ENCODE measurements at places on chromosomes 16 and 17.

DNA sequence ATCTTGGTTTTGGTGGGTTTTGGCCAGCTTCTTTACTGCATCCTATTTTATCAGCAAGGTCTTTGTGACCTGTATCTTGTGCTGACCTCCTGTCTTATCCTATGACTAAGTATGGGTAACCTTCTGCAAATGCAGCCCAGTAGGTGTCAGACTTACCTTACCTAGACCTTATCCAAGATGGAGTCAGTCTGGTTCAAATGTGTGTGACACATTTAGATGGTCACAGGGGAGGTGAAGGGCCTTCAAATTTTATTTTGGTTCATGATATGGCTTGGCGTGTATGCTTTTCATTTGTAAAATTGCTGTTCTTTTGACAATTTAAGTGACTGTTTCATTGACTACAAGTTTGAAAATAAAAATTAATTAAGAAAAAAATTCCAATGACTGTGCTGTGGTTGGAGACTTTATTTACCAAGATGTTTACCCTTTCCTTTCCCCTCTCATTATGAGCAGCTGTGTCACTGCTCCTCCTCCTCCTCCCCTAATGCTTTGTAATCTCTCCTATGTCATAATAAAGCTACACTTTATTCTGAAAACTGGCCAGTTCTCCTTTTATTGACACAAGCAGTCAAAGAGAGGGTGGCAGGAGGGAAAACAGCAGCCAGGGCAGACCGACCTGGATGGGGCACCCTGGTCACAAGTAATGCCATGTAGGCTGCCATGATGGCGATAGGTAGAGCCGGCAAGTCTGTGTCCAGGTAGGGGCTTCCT, 49.4 kb downstream of the TNFRSF13B start:
- no peak for DNase-seq

GRCh38 chr16:66220702-66221101, 145.8 kb upstream of the CDH5 start:
- DNase-seq, result no peak

GRCh38 chr17:3472137-3472536, 518 bp upstream of the SPATA22 start:
- no peak for DNase-seq

DNA sequence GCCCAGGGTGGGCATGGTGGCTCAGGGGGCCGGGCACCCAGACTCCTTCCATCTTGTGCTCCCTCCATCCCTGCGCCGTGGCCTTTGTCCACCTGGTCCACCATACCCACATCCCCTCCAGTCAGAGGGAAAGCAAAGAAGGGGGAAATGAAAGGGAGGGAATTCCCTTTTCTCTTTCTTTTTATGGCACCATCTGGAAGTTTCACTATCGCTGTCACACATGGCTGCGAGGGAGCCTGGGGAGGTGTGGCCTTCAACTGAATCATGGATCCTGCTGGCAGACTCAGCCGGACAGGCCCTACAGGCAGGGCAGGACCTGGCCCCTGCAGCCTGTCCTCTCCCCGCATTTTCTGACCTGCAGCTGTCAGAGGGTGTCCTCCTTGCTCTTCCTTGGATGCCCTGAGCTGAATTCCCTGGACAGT, 6.2 kb downstream of the SLC12A3 start:
- no peak for DNase-seq

DNA sequence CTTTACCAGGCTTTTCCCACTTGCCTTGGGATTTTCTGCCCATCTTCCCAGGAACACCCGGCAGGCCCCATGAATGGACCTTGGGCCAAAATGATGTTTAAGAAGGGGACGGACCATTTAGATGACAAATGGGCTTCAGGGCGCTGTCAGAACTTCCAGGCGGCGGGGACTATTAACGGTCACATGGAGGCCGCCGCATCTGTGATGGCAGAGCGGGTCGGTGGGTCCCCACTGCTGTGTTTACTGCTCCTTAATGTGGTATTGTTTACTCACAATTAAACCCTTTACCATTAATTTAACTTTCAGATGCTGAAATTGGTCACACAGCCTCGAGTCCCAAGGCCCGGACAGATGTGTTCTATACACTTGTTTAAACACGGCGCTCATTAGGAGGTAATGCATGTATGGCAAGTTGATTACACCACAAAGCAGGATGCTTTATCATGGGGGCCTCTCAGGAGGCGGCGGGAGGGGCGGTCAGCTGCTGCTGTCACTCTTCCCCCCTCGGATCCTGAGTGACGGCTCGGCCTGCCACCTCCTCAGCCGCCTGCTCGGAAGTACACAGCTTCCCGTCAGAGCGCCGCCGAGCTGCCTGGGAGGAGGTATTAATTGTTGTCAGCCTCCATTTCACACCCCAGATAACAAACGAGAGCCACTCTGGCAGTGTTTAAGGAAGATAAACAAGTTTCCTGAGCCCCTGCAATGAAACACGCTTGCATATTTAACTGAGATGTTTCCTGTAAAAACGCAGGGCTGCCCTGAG, 83.9 kb upstream of the IRX3 start:
- DNase-seq, result no peak

DNA sequence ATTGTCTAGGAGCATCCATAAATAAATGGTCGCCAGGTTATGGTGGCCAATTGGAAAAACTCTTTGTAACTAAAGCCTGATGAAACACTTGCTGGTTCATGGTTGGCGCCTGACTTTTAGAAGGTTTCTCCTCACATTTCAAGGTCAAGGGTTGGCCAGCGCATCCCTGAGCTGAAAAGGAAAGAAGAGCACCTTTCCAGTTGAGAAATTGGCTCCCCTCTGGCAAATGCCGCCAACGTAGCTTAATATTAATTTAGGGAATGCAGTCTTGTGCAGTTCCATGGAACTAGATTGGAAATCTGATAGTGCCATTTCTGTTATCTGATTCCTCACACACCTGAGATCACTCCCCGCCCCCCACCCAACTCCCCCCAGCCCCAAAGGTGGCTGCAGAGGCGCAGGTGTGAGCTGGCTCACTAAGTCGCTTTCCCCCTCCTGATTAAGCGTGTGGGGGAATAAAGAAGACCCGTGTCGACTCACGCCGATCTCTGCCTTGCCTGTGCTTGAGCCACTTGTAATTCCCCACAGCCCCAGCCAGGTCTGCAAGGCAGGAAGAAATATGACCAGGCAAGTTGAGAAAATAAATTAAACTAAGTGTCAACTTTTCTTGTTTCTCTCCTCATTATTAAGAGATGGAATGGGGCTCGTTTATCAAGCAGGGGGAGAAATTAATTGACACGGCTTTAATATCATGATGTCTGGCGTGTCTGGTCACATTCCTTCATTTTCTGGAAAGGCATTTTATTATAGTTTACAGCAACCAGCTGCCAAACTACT, 157.7 kb downstream of the CCDC182 start:
- DNase-seq, result no peak

DNA sequence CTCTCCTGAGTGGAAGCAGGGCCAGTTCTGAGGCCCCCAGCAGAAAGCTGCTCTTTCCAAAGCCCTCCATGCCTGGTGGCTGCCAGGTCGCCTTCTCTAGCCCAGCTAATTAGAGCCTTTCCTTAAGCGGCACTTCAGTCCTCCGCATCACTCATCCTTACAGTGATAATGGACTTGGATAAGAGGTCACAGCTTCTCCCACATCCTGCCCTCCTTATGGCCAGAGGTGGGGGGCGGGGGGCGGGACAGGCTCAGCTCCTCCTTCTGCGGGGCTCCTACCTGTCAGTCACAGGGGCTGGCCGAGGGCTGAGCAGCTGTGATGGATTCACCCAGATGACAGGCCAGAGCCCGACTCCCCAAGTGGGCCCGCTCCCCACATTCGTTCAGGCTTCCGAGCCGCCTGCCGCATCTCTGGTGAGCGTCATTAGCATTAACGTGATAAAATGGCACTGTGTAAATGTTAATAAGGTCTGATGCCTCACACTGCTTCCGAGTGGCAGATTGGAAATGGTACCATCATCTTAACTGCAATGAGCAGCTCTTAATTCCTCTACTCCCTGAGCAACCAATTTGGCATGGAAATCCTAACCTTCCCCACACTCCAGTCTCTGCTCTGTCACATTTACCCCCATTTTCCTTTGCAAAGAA, 41.3 kb downstream of the GRIN2C start:
- no peak for DNase-seq

GRCh38 chr17:68790931-68791330, 164.3 kb downstream of the ABCA8 start:
- no peak for DNase-seq

GRCh38 chr16:79283578-79283977, 317.0 kb downstream of the MAF start:
- peak; percentile 70 for DNase-seq

DNA sequence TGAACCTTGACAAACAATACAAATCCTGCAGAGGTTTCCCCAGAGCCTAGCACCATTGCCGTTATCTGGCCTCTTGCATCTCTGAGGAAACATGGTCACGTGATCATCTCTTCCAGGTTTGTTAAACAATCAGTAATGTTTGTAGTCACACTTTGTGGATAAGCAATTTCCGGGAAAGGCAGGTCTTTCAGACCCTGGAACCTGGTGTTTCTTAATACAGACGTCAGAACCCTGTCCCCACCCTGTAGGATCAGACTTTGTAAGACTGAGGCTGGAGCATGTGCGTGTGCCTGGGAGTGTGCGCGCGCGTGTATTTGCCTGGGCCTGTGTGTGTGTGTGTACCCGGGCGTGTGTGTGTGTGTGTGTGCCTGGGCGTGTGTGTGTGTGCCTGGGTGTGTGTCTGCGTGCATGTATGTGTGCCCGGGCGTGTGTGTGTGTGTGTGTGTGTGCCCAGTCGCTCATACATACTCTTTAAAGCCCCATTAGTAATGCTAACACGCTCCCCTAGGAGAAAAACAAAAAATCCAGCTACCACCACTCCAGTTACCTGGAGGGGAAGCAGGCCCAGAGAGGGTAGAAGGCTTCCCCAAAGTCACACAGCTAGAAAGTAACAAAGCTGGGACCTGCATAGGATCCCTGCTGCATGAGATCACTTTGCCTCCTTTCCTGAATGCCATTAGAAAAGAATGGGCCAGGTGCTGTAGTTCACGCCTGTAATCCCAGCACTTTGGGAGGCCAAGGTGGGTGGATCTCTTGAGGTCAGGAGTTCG, 5.3 kb downstream of the CTNS start:
- DNase-seq, result no peak

DNA sequence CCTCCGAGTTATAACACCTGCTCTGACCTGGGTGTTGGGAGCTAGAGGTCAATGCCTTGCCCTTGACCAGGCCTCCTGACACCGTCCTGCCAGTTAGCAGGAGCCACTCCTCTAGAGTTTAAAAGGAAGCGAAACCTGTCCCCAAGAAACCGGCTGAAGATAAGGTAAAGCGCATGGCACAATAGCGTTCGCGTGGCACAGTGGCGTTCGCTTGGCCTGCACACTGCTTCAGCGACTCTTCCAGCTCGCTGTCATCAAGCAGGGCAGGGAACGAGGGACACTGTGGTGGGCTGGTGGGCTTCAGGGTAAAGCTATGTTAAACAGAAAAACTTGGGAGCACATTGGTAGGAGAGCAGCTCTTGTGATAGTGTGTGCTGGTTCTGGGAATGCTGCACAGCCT, 28.2 kb upstream of the ETV4 start:
- no peak for DNase-seq

DNA sequence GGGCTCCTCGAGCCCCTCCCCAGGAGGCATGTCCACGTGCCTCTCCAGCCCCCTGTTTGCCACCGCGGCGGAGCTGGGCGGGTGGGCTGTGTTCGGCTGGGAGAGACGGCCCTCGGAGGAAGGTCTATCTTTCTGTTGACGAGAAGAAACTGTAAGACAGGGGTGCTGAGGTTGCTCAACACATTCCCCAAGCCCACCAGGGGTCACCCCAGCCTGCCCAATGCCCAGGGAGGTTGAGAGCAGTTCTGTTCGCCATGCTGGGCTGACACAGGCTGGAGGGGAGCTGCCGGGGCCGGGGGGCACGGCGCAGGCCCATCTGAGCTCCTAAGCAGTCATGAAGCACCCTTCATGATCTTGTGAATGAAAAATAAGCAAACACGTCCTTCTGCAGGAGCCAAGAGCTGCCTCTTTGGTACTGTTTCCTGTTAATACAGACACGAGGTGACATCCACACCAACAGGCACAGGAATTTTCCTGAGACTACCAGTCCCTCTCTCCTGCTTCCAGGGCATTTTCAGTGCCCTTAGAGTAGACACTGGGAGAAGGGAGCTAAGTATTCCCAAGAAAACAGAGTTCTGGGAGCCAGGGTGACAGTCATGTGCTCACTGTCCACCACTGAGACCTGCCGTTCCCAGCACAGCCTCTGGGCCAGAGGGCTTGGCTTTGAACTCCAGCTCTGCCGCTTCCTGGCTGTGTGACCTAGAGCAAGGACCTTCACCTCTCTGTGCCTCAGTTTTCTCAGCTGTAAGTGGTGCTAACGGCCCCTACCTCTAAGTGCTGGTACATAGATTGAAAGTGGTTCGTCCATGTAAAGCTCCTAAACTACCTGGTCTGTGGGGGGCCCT, 9.2 kb downstream of the UBALD2 start:
- no peak for DNase-seq

DNA sequence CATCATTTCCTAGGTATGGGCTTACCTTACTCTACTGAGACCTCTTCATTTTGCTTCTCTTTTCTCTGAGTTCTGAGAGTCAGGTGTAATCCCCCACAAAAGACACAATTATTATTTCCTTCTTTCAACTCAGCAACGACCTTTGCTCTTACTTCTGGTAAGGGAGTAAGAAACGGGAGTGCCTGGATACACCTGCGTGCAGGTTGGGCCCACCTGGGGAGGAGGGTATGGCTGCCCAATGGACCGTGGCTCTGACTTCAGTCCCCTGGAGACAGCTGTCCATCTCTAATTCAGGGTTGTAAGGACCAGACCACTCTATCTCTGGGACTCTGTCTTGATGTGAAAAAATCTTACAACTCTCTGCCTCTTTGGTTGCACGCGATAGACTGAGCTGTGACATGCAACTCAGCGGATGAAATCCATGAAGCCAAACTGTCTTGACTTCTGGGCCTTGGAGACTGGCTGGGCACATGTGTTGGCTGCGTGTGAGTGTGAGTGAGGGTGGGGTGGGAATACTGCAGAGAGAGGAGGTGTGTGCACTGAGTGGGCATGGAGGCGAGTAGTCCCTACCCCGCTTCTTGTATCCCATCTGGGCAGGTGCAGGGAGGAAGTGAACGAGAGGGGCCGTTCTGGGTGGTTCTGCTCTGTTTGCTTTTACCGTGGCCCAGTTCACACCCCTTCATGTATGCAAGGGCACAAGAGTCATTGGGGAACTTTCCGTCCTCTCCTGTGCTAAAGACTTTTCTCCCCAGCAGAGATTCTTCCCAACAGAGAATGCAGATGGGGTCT, 1.2 kb downstream of the TMEM238L start:
- DNase-seq, result no peak
